ENCODE measurements at places on chromosomes 5 and 9.

DNA sequence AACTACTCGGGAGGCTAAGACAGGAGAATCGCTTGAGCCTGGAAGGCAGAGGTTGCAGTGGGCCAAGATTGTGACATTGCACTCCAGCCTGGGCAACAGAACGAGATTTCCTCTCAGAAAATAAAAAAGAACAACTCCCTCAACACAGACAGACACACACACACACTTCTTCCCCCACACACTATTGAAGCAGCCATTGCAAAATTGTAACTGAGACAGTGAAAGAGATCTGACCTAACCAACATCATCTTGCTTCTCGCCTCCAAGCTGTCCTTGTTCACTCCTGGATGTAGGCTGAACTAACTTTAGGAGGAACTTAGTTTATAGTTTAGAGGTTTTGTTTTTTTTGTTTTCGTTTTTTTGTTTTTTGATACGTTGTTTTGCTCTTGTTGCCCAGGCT, 13.0 kb upstream of the PLIN2 start:
- DNase-seq = no peak

- no peak for DNase-seq
Observed at GRCh38 chr9:107546859-107547258, 57.3 kb upstream of the KLF4 start.

DNA sequence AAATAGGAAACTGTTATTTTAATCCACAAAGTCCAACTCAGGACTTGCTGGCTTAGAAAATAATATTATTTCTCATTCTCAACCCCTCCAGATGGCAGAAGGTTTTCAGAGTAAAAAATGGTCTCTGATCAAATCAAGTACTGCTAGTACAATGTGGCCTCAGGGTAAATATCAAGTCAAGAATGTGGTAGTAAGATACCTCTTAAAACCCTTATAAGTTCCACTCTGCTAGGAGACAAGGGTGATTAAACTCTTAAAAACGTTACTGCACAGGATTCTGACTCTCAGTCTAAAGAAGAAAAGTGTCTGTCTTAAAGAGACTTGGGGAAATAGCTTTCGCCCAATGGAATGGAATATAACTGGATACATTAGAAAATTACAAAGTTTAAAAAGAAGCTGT, 120.8 kb upstream of the PDE4D start:
- no peak for DNase-seq

DNA sequence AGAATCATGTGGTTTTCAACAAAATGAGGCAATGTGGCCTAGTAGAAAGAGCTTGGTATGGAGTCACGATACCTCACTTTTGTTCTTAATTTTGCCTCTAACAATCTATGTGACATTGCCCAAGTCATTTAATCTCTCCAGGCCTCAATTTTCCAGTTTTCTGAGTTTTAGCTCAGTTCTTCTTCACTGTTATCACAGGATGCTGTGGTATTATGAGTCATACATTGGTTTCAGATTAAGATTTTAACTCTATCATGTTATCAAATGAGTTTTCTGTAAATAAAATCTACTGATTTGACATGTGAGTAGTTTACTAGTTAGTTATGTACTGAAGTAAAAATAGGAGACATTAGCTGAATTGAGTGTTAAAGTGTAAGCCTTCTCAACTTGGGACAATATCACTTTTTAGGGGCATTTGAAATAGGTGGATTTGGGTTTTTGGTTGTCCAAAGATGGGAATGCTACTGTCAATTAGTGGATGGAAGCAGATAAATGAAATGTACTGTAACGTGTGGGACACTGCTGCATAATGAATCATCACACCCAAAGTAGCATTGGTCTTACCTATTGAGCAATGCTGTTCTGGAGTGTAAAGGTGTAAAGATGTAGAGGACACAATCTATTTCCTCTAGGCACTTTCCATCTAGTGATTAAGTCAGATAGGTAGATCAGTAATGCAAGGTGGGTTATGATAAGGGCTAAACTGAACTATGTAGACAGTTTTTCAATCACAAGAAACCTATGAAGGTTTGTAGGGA, 73.3 kb downstream of the NNT start:
- no peak for DNase-seq

- no peak for DNase-seq
Observed at GRCh38 chr9:14393418-14393817, 79.5 kb upstream of the NFIB start.

DNA sequence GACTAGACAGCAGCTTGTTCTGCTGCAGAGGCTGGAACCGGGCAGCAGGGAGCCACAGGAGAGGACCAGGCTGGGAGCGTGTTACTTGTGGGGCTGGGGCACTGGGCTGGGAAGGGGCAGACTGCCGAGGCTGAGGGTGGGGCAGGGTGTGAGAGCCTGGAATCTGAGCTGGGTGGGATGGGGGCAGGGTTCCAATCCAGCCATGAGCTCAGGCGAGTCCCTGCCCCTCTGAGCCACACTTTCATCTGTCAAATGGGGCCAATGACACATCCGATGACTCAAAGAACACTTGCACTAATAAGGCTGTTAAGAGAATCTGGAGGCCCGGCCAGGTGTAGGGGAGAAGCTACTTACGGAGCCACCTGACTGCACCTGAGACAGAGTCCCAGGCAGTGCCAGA, 18.7 kb upstream of the WDR38 start:
- no peak for DNase-seq

GRCh38 chr5:67215519-67216471, 19.2 kb upstream of the CD180 start:
- peak; percentile 49 for DNase-seq

GRCh38 chr5:143019614-143020515, 249.7 kb downstream of the ARHGAP26 start:
- DNase-seq = no peak

DNA sequence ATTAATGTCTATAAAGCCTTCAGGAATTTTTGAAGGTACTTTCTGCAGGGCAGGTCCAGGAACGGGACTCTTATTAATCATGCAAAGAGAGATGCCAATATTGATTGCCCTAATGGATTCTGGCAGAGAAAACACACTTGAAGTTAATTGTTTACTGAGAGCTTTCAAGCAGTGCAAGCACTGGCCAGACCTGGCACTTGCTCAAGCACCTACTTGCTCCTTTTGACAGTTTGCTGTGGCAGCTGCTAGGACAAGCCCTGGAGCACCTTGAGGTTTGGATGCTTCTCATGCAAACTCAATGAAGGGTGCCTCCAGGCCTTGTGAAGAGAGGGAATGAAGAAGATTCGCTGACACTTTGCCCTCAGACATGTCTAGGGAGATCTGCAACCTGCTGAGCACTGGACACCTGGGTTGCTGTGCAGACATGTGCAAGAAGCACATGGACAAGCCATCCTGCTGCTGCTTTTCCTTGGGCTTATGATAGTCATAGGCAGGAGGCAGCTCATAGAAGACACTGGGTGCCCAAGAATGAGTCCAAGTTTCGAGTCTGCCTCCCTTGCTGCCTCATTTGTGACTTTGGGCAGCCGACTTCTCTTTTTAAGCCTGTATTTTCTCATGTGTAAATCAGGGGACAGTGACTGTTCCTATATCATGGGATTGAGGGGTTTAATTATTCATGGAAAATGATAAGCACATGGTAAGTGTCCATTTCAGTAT, 88.8 kb upstream of the EQTN start:
- DNase-seq = no peak

- DNase-seq = no peak
Observed at GRCh38 chr9:132175431-132175830, 13.6 kb downstream of the NTNG2 start.
